Fibroblast of mammary gland (primary cell): ENCODE measurements at places on chromosomes 3 and 15.

DNA sequence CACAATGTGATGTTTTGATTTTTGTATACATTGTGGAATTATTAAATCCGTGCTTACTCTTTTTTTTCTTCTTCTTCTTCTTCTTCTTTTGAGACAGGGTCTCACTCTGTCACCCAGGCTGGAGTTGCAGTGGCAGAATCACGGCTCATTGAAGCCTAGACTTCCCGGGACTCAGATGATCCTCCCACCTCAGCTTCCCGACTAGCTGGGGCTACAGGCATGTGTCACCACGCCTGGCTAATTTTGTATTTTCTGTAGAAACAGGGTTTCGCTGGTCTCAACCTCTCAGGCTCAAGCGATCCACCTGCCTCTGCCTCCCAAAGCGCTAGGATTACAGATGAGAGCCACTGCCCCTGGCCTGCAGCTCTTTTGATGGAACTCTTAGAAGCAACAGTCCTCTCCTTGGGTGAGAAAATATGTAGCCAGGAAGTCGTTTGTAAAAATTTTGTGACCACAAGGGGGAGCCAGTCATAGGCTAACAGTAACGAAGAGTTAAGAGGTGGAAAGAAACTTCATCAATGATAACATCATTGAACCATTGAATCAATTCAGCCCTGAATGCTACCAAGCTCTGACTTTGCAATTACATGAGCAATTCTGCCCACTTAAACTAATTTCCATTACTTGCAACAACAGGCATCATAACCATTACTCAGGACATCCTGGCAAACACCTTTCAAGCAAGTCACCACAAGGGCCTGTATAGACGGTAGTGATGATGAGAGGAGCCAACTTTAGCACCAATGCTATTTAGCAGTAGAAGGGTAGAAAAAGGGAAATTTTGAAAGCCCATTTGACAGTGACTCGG lies 16.7 kb upstream of the CMTM7 start:
- peak; percentile 77 for DNase-seq

DNA sequence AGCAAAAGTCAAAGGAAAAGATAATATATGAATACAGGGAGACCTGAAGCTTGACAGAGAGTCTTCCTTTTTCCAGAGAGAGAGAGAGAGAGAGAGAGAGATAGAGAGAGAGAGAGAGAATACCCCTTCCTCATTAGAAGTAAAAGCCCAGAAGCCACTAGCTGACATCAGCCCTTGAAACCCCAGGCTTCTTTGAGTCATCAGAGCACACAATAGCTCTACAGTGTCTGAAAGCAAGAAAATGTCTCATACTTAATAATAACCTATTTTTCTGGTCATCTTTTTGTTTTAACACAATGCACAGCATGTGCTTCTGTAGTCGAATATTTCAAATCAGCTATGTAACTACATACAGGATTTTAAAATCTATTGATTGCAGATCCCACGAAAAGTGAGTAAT lies 109.2 kb upstream of the NANOGP8 start:
- no peak for DNase-seq

- DNase-seq = no peak
These were observed 181.0 kb upstream of the PRICKLE2 start for GRCh38 chr3:64406271-64406670.

DNA sequence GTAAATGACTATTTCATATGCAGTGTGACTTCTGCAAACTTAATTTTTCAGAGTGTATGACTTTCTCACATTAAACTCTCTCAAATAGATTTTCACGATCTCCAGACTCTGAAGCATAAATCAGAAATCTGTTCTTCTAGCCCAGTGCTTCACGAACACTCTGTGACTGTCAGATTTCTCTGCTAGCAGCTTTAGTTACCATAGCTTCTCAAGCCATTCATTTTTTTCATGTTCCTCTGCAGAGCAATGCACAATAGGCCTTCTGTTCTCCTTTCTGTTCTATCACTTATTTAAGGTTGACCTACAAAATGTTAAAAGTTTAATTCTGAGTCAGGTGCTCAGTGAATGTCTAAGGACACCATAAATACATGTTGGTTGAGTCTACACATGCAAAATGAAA lies 1102.2 kb downstream of the TUSC7 start:
- no peak for DNase-seq

- no peak for DNase-seq
These were observed 83.9 kb upstream of the CDIN1 start for GRCh38 chr15:36495456-36495991.

- no peak for DNase-seq
These were observed 20.0 kb downstream of the ATRIP start for GRCh38 chr3:48466386-48467109.

DNA sequence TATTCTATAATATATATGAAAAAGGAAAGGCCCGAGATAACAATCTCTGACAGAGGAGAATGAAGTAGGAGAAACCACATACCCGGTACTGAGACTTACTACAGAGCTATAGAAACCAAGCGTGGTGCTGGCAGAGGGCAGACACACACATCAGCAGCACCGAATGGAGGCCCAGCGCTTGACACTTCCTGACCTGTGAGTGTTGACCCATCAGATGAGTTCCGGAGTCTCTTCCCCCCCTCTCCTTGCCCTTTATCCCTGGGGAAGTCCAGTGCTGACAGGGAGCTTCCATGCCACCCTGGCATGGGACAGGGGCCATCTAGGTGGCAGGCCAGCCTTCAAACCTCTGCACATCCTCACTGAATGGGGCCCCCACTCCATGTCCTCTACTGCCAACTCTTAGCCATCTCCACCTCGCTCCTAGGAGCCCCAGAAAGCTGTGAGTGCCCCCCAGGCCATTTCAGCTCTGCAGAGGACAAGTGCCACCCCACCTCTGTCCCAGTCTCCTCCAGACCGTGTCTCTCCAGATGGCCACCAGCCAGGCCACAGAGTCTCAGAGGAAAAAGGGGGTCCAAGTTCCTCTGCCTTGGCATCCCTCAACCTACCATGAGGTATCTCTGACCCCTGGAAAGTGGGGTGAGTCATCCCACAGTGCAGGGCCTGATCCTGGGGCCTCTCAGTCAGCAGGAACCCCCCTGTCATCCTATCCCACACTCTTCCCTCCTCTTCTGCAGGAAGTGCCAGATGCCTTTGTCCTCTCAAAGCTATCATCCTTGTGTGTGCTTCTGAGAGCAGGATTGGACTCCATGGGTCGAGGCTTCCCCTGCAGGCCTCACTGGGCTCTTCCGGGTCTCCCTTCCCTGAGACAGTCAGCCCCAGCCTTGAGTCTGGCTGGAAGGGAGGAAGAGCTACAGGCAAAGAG lies 116.5 kb upstream of the ALDH1A3 start:
- DNase-seq = no peak

- no peak for DNase-seq
These were observed 95.0 kb upstream of the ICE2 start for GRCh38 chr15:60573936-60574335.

DNA sequence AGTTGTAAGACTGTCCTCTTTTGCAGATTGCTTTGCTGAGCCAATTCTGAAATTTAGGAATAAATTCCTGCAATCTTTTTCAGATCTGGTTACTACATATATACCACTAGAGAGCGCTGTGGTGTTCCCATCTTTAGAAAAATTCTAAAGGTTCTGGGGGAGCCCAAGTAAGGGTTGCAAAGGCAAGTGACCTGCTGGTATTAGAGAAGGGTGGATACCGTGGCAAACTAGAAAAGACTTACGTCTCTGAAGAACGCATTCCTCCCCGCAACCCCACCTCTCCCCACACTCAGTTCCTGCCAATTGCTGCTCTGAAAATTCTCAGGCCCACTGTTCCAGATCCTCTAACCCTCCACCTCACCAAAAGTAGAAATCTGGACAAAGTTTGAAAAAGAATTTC lies 48.5 kb downstream of the EFHB start:
- DNase-seq = peak; percentile 49

DNA sequence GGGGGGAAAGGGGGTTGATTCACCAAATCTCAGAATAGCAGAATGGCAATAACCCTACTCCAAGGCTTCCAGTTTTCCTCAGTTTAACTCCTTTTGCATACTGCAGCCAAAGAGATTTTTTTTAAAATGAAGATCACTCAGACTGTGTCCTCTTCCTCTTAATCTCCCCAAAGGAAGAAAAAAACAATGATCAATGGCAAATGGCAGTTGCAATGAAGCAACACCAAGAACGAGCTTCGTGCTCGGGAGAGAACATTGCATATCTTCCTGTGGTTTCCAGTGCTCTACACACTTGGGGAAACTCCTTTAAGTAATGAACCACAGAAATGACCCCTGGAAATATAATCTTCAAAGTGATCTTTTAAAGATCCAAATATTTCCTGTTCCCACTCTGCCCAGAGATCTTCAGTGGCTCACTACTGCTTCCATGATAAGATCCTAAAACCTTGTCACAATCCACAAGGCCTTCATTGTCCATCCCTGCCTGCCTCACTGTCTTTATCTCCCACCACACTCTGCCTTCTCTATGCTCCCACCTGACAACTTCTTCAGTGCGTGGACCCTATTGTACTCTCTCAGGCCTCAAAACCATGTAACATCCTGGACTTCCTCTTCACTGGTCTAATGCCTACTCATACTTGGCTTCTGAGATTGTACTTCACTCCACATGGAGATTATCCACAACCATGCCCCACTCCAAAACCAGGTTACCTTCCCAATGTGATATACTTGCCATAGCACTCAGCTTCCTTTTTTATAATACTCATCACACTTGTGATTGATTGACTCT lies 394.8 kb downstream of the FHIT start:
- DNase-seq = no peak

DNA sequence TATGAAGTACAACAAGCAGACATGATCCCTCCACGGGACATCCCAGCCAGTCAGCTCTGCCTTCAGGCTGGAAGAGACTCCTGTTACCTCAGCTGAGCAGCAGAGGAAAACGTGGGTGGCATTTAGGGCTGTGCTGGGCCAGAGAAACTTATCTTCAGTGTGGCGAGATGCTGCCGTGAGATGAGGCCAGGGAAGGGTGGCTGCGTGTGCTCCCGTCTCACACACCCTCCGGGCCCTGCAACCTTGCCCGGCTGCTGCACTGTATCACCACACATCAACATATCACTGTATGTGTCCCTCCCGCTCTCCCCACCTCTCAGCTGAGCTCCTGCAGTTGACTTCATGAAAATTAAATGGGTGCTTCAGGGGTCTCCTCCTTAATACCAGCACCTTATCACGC lies 23.4 kb downstream of the BMF start:
- DNase-seq = no peak

GRCh38 chr3:120324190-120324589 lies 25.0 kb downstream of the LRRC58 start:
- peak; percentile 51 for DNase-seq

DNA sequence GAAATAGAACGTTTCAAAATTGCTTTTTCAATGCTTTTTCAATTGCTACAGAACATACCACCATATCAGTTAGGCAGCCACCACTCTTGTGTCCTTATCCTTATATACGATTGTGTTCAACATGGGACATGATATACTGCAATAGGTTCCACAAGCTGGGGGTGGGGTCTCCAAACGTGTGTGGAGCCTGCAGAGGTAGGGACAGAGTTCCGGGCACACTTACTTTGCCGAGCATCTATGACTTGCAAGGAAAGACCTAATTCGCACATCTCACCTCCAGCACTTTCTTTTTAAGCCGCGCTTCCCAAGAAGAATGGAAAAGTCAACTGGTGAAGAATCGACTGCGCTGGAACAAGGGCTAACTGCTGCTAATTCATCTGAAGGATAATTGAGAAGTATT lies 39.6 kb upstream of the SFMBT1 start:
- no peak for DNase-seq

DNA sequence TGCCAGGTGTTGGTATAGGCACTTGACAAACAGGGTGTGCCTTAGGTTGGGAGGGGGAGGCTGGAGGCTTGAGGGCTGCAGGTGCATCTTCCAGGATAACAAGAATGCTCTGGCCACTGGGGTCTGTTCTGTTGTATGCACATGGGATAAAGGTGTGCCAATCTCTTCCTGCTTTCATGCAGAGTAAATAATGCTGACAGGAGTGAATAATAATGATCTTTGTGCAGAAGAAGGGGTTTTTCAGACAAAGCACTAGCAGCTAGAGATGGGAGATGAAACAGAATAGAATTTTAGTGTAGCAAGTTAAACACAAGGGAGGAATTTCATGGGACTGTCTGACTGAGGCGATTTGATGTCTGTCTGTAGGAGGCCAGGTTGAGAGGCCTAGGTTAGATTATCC lies 1.9 kb upstream of the ROPN1 start:
- no peak for DNase-seq

GRCh38 chr3:170716172-170716805 lies 130.4 kb upstream of the SLC7A14 start:
- no peak for DNase-seq

- DNase-seq = no peak
These were observed 23.0 kb downstream of the CRYGS start for GRCh38 chr3:186520957-186521842.
